Renal cortical epithelial cell (primary cell): ENCODE measurements at places on chromosomes 4 and X. TPM values are rescaled to one million over a fixed set of nuclear protein-coding genes. Genes with fewer than 3 reads are reported as not detected.

RXFP1 gene
- total RNA-seq = 0.10 TPM in 1 of 2 replicates, not detected in the other

FAM47E gene
- total RNA-seq = 1.0 and 5.7 TPM in 2 replicates

RBMXL3 gene
- not detected in 2 replicates for total RNA-seq

- no peak for DNase-seq
Observed at GRCh38 chrX:150762258-150763165, 69.3 kb downstream of the MTMR1 start.

DNA sequence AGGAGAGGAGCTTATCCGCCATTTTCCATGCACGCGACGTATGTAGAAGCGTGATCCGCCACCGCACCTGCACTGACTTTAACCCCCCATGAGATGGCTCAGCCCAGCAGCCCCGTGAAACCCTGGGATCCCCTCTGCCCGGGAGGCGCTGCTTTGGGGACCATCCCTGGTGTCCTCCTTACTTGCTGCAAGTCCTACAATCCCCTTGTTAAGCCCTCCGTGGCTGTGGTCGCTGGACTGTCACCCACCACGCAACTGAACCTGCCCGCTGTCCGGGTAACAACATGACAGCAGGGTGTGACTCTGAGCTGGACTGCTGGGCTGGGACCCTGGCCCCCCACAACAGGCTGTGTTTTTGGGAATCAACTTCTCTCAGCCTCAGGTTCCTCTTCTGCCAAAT lies 44.7 kb upstream of the MAN2B2 start:
- DNase-seq = no peak

- DNase-seq = no peak
Observed at GRCh38 chrX:79704325-79704724, 310.2 kb upstream of the TBX22 start.

DNA sequence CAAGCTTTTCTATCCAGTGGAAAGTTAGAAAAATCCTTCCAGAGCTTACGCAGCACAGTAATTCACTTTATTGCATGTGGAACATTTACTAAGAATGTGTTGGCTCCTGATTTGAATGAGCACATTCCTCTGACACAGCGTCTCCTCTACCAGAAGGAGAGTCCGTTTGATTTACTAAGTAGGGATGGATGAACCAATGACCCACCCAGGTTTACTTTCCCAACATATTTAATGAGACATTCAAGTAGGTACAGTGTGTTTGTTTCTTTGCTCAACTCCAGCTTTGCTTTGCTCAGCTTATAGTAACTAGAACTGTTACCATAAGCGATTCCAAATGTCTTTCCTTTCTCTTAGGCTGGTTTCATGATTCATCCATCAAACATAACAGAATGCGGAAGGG lies 161.7 kb downstream of the SMARCA1 start:
- no peak for DNase-seq
